ENCODE measurements at places on chromosomes 1 and 21. TPM values are rescaled to one million over a fixed set of nuclear protein-coding genes. Genes with fewer than 3 reads are reported as not detected.

- no peak for DNase-seq
- peaks cover 14% of the 10 kb centered on the region for H3K27me3 ChIP-seq
- peaks cover under 1% of the 10 kb centered on the region for H3K4me1 ChIP-seq
- H3K36me3 ChIP-seq, result no peaks in the 10 kb centered on the region
These were observed 94.4 kb downstream of the SLC35F3 start for GRCh38 chr1:233998891-233999290.

- DNase-seq, result no peak
- H3K27me3 ChIP-seq, result no peaks in the 10 kb centered on the region
- H3K4me1 ChIP-seq, result peaks cover 20% of the 10 kb centered on the region
- no peak overlapping the region for H3K4me3 ChIP-seq
- H3K36me3 ChIP-seq, result peaks cover 2% of the 10 kb centered on the region
These were observed 92.3 kb upstream of the IVNS1ABP start for GRCh38 chr1:185409345-185409744.

DNA sequence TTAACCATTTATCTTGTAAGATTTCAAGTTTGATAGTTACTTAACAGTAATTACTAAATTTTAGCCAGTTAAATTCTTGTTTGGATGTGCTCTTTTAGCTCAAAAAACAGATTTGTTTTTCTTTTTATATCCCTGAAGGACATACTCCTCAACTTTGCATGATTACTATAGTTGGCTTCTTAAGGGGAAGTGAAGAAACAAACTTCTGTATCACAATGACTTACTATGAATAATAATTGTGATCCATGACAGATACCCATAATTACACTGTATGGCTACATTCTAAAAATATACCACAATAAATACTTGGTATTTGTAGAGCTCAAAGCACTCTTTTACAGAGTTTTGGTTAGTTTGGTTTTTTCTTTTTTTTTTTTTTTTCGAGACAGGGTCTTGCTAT lies 55.8 kb downstream of the IARS2 start:
- no peak overlapping the region for H3K4me3 ChIP-seq
- peak overlapping the region; percentile 20 for H3K27ac ChIP-seq
- no peak for DNase-seq
- peaks cover 35% of the 10 kb centered on the region for H3K36me3 ChIP-seq

DNA sequence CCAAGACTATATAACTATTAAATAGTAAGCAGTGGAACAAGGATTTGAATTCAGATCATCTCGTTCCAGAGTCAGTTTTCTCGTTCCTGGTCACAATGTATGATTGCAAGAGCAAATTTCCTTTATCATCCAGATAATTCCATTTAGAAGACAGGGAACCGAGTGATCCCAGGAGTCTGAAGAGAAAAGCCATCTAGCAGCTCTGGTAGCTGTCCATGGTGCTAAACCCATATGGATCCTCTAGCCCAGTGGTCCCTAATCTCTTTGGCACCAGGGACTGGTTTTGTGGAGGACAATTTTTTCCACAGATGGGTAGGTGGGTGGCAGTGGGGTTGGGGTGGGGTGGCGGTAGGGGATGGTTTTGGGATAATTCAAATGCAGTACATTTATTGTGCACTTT lies 229.4 kb downstream of the PTPRU start:
- H3K4me3 ChIP-seq, result no peak overlapping the region
- H3K36me3 ChIP-seq, result no peaks in the 10 kb centered on the region
- DNase-seq, result no peak
- H3K27ac ChIP-seq, result no peak overlapping the region

DNA sequence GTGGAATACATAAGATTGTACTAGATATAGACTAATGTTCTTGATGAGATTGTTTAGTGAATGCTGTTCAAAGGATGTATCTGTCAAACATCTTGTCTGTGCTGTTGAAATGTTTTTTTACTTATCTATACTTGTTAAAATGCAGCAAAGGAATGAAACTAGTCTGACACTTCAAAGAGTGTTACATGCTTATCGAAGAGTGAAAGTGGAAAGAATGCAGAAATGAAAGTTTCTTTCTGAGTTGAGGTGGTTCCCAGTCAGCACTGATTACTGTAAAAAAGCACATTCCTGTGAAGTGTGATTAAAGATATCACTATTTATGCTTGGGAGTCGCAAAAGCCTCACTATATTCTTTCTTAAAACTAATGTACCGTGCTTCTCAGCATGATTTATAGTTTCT lies 1225.2 kb downstream of the NCAM2 start:
- no peak overlapping the region for H3K27ac ChIP-seq
- no peaks in the 10 kb centered on the region for H3K36me3 ChIP-seq
- no peak overlapping the region for H3K4me3 ChIP-seq
- H3K4me1 ChIP-seq, result peaks cover 7% of the 10 kb centered on the region

The BMP8A gene
- 0.36 TPM for total RNA-seq

The CLCA4 gene
- total RNA-seq, result not detected

Measured in activated CD8-positive, alpha-beta T cell treated with anti-CD3 and anti-CD28 coated beads for 36 hours (primary cell).